Right atrium auricular region (tissue), 2 donors: ENCODE measurements at places on chromosomes 4 and X.

DNA sequence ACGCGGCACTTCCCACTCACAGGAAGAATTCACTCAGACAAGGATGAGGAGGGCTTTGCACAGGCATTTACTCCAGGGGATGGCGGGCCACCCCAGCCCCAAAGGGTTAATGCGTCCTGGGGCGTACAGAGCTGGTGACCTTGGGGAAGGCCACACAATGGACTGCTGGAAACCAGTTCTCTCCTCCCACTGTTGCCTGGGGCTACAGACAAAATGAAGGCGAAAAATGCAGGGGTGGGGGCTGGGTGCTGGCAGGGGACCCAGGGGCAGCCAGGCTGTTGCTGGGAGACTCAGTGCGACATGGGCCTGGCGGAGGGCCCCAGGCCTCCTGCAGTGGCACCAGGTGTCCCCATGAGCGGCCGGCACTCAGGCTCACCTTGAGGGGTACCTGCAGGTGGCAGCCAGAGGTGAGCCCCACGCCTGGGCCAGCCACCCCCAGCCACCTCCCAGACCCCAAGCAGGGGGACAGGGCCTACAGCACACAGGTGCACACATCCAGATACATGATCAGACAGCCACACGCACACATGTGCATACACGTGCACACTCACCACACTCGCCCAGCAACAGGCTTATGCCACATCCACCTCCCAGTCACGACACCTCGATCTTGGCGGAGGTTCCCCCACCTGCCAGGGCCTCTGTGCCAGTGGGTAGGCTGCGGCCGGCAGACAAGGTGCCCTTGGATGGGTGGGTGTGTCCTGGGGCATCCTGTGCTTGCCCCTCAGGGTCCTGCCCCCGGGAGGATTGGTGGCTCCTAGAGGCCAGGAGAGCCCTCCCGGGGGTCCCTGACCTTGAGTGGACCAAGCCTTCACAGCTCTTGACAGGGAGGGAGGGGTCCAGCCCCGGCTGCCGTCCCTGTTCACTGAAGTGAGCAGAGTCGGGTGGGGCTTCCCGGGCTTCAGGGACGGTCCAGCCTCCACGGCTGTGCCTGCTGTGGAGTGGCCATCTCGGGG is 13.1 kb downstream of the NAT8L start:
- H3K36me3 ChIP-seq, result no peaks in the 10 kb centered on the region
- H3K27ac ChIP-seq, result no peak overlapping the region
- H3K4me1 ChIP-seq, result no peaks in the 10 kb centered on the region
- H3K27me3 ChIP-seq, result no peaks in the 10 kb centered on the region
- DNase-seq, result no peak
- no peak overlapping the region for H3K4me3 ChIP-seq

- H3K27me3 ChIP-seq, result no peaks in the 10 kb centered on the region
- no peak for DNase-seq
- H3K4me3 ChIP-seq, result no peak overlapping the region
- no peaks in the 10 kb centered on the region for H3K36me3 ChIP-seq
- H3K27ac ChIP-seq, result no peak overlapping the region
- H3K4me1 ChIP-seq, result no peaks in the 10 kb centered on the region
Measured at GRCh38 chr4:187618701-187619281, 376.8 kb upstream of the ZFP42 start.

DNA sequence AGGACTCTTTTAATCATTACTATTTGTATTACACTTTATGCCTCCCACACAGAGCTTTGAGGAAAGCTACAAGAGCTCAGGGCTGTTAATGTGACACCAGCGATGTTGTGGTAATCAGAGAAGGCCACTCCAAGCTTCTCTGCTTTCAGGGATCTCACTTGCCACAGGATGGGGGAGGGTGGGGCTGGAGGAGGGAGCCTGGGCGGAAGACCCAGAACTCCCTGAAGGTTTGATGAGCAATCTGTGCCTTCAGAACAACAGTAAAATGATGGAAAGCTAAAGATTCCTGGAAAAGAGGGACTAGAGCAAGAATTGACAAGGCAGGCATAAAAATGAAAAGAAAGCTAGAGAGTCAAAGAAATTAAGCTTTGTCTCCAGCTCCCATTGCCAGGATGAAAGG is 75.6 kb downstream of the MAML3 start:
- no peaks in the 10 kb centered on the region for H3K36me3 ChIP-seq
- H3K4me3 ChIP-seq, result no peak overlapping the region
- no peaks in the 10 kb centered on the region for H3K4me1 ChIP-seq
- peak overlapping the region; percentile 5 for H3K27ac ChIP-seq
- H3K27me3 ChIP-seq, result no peaks in the 10 kb centered on the region

DNA sequence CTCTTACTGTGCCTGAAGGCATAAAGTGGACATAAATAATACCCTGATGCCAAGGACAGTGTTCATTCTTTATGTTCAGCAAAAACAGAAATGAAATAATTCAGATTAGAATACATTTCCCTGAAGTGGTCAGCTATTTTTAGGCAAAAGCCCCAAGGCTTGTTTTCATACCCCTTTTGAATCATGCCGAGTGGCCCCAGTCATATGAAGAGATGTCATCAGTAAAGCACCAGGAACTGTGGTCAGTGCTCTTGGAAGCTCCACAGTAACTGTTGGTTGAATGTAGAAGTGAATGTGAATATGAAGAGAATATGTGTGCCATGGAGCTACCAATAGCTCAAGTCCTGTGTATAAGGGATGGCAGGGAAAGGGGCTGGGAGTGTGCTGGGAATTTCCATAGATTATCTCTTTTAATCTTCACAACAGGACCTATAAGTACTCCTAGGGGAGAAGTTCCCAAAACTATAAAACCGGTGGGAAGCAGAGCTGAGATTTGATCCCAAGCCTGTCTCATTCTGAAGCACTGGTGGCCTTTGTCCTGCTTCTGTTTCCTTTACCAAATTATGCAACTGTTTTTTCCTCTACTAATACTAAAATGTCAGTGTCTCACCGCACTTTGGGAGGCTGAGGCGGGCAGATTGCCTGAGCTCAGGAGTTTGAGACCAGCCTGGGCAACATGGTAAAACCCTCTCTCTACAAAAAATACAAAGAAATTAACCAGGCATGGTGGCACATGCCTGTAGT is 52.6 kb downstream of the FNIP2 start:
- H3K36me3 ChIP-seq, result no peaks in the 10 kb centered on the region
- no peaks in the 10 kb centered on the region for H3K27me3 ChIP-seq
- peak overlapping the region; percentile 22 for H3K27ac ChIP-seq
- H3K4me3 ChIP-seq, result no peak overlapping the region
- DNase-seq, result no peak

- no peaks in the 10 kb centered on the region for H3K27me3 ChIP-seq
- no peaks in the 10 kb centered on the region for H3K4me1 ChIP-seq
- no peaks in the 10 kb centered on the region for H3K36me3 ChIP-seq
- H3K27ac ChIP-seq, result peak overlapping the region; percentile 16
- DNase-seq, result no peak
- no peak overlapping the region for H3K4me3 ChIP-seq
Measured at GRCh38 chrX:69424161-69424560, 80.0 kb upstream of the NALF2 start.

GRCh38 chr4:99356992-99357391 is 4.4 kb upstream of the ADH1C start:
- no peak for DNase-seq
- no peaks in the 10 kb centered on the region for H3K36me3 ChIP-seq
- no peaks in the 10 kb centered on the region for H3K4me1 ChIP-seq
- H3K4me3 ChIP-seq, result no peak overlapping the region
- H3K27ac ChIP-seq, result no peak overlapping the region

- H3K4me1 ChIP-seq, result no peaks in the 10 kb centered on the region
- peak; percentile 59 for DNase-seq
- H3K4me3 ChIP-seq, result peak within 1 kb of the TSS; percentile 46
- no peaks in the 10 kb centered on the region for H3K36me3 ChIP-seq
Measured at GRCh38 chrX:75522565-75523431, at the start of gene ZDHHC15. Gene ZDHHC15, minus strand, starts transcription at chrX:75523037. Its CDS starts 13 bp downstream, at chrX:75523024.

- H3K4me3 ChIP-seq, result no peak overlapping the region
- H3K36me3 ChIP-seq, result no peaks in the 10 kb centered on the region
- H3K27me3 ChIP-seq, result no peaks in the 10 kb centered on the region
Measured at GRCh38 chr4:41437111-41437536, 100.8 kb upstream of the LIMCH1 start.

- no peaks in the 10 kb centered on the region for H3K27me3 ChIP-seq
- no peaks in the 10 kb centered on the region for H3K36me3 ChIP-seq
- peaks cover 8% of the 10 kb centered on the region for H3K4me1 ChIP-seq
- H3K27ac ChIP-seq, result no peak overlapping the region
Measured at GRCh38 chr4:38279650-38280322, 319.6 kb downstream of the PTTG2 start.

- H3K36me3 ChIP-seq, result no peaks in the 10 kb centered on the region
- no peaks in the 10 kb centered on the region for H3K27me3 ChIP-seq
- DNase-seq, result no peak
- no peaks in the 10 kb centered on the region for H3K4me1 ChIP-seq
- H3K27ac ChIP-seq, result no peak overlapping the region
Measured at GRCh38 chrX:23954396-23954795, 46.6 kb downstream of the CXorf58 start.

DNA sequence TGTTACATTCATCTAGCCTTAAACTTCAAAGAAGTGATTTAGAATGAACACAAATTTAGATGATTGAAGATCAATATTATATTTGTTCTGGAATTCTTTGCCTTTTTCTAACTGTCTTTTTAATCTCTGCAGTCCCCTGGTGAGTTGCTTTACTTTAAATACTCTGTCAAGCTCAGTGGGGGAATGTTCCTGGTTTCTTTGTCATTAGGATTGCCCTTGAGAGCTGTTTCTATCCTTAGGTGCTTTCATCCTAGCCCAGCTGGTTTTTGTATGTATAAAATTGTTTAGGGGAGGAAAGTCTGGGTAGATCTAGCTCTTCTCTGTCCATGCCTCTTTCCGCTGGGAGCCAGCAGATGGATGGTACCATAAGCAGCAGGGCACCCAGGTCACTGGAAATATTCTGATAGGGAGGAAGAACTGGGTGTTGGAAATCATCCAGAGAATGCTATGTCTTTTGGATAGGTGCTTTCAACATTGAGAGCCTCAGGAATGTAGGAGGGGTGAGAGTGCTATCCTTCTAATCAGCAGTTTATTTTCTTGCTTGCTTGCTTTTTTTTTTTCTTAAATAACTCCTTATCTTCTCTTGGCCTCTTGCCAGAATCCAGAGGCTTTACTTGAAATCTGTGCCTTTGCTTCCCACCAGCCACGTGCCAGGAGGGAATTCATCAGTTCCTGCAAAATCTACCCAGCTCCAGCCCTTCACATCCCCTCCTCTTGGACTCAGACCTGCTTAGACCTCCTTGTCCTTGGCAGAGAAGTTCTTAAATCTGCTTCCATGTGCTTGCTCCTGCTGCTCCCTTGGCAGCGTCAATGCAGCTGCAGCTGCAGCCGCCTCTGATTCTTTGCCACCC is 215.3 kb upstream of the ANXA3 start:
- no peak for DNase-seq
- H3K4me3 ChIP-seq, result no peak overlapping the region
- no peaks in the 10 kb centered on the region for H3K36me3 ChIP-seq

DNA sequence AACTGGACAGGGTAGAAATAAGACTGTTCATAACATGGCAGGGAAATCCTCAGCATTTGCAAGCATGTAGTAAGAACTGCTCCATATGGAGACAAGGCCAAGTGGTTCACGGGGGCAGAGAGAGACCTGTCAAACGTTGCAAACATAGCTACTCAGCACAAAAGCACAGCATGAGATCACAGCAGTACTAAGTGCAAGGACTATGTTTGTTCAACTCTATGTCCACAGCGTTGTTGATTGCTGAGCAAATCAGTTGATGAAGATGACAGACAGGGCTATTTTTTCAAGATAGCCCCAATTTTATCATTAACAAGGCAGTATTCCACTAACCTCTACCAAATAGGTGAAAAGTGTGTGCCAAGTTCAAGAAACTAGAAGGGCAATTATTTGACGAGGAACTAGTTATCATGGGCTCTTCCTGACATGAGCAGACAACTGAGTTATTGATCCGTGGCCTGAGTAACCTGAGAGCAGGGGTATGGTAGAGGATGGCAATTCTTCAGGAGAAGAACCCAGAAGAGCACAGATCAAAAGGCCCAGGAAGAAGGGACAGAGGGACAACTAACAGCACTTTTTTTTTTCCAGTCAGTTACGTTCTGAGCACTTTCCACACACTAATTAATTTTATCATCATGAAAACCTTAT is 57.4 kb downstream of the SPOCK3 start:
- no peaks in the 10 kb centered on the region for H3K4me1 ChIP-seq
- no peak for DNase-seq
- H3K36me3 ChIP-seq, result no peaks in the 10 kb centered on the region
- H3K4me3 ChIP-seq, result no peak overlapping the region

DNA sequence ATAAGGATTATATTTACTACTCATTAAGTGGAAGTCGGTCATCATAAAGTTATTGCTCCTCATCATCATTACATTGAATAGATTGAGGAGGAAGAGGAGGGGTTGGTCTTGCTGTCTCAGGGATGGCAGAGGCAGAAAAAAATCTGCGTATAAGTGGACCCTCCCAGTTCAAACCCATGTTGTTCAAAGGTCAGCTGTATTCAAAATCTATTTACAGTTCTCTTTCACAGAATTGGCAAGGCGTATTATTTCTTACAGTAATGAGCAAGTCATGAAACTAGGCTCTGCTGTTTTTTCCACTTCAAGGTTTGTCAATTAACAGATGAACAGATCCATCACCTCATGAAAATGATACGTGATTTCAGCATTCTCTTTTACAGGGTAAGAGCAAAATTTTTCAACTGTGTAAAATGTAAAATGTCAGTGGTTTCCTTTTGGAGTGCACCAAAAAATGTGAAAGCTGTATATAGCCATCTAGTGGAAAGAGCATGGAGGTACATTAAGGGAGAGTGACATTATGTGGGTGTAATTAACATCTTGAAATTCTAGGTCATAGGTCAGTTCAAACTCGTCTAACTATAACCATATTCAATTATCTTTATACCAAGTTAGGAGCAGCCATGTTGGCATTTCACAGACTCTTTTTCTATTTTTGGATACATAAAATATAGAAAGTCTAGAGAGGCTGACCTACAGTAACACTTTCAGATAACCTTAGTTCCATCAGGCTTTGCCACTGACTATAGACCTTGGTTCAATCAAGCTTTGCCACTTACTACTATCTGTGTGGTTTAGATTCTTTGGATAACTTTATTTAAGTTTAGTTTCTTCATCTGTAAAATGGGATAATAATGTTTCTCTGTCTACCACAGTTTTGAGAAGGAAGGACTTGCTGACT is 30.1 kb downstream of the NEIL3 start:
- H3K27me3 ChIP-seq, result no peaks in the 10 kb centered on the region
- no peak overlapping the region for H3K4me3 ChIP-seq
- H3K4me1 ChIP-seq, result no peaks in the 10 kb centered on the region
- no peak overlapping the region for H3K27ac ChIP-seq
- no peaks in the 10 kb centered on the region for H3K36me3 ChIP-seq

DNA sequence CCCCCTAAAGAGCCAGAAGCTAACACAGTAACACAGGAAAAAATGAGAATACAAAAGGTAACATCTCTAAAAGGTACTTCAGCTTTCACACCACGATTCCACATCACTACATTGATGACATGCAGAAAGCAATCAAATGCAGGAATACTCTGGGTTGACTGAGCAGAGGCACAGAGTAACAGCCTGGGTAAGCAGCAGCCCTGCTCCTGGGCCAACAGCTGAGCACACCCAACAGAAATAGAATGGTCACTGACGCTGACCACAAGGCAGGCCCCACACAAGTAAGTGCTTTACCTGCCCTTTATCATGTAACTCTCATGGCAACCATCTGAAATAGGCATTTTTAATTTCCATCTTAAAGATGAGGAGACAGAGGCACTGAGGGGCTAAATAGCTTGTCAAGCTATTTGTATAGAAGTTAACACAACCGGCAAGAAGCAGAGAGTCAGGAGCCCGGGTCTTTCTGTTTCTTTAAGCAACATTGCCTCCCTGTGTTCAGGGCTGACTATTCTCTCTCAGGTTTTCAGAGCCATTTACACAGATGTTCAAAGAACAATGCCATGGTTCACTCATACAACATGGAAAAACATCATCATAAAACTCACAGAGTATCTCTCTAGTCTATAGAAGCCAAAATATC is 168.9 kb downstream of the ZNF674 start:
- H3K4me1 ChIP-seq, result no peaks in the 10 kb centered on the region
- H3K27ac ChIP-seq, result no peak overlapping the region
- H3K27me3 ChIP-seq, result no peaks in the 10 kb centered on the region
- DNase-seq, result no peak
- no peak overlapping the region for H3K4me3 ChIP-seq
- no peaks in the 10 kb centered on the region for H3K36me3 ChIP-seq
